ENCODE measurements at places on chromosomes 3 and 15. TPM values are rescaled to one million over a fixed set of nuclear protein-coding genes. Genes with fewer than 3 reads are reported as not detected.

NEK10 gene
- total RNA-seq = 7.5 TPM

GRK7 gene
- 0.16 TPM for total RNA-seq

PLSCR2 gene
- 0.85 TPM for total RNA-seq

IL17RC gene
- 24.7 TPM for total RNA-seq

EOMES gene
- 0.74 TPM for total RNA-seq

TERC gene
- 108 TPM for total RNA-seq

HIGD2B gene
- total RNA-seq = not detected

IRAK2 gene
- total RNA-seq = 2.9 TPM

RPLP1 gene
- total RNA-seq = 65.9 TPM

RGMA gene
- total RNA-seq = 3.4 TPM

CCR8 gene
- not detected for total RNA-seq

FGF7 gene
- 57.8 TPM for total RNA-seq

PPARG gene
- total RNA-seq = 62.9 TPM

PP2D1 gene
- total RNA-seq = not detected

TLNRD1 gene
- total RNA-seq = 3.8 TPM

ZNF80 gene
- not detected for total RNA-seq

CHRNA7 gene
- total RNA-seq = 3.8 TPM

SPTSSB gene
- 74.9 TPM for total RNA-seq

XIRP1 gene
- 1.1 TPM for total RNA-seq

SLC6A11 gene
- 0.42 TPM for total RNA-seq

ARGFX gene
- not detected for total RNA-seq

MESP2 gene
- not detected for total RNA-seq

TEX55 gene
- total RNA-seq = not detected

GALK2 gene
- 49.8 TPM for total RNA-seq

C3orf85 gene
- total RNA-seq = not detected

P2RY12 gene
- 5.3 TPM for total RNA-seq

BSN gene
- 0.48 TPM for total RNA-seq

STAB1 gene
- total RNA-seq = 73.5 TPM

RLBP1 gene
- total RNA-seq = not detected
